ENCODE measurements at places on chromosomes 6 and 20.

DNA sequence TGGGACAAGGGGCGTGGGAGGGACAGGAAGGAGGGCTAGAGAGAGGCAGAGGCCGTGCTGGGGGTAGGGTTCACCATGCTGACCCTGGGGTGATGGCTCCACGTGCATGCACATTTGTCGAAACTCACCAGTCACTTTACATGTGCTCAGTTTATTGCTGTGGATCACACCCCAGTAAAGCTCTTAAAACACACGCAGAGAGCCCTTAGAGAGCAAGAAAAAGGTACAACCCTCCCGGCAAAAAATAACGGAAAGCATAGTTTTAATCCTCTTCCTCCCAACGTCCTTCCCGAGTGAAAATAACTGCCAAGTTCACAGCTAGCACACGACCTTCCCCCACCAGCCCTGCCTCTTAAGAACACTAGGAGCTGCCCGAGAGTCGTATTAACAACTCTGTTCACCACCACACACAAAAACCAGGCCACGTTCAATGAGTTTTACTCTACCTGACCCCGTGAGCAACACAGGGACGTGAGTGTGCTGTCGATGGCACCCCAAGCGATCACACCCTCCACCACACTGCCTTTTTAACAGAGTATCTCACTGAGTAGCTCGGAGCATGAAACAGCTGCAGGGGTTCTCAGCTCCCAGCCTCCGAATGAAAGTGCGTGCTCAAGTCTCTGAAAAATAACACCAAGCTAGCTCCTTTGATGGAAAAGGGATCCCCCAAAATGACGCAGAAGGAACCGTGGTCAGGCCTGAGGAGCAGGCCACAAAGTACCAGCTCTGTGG is 39.7 kb downstream of the TAF4 start:
- DNase-seq: no peak

DNA sequence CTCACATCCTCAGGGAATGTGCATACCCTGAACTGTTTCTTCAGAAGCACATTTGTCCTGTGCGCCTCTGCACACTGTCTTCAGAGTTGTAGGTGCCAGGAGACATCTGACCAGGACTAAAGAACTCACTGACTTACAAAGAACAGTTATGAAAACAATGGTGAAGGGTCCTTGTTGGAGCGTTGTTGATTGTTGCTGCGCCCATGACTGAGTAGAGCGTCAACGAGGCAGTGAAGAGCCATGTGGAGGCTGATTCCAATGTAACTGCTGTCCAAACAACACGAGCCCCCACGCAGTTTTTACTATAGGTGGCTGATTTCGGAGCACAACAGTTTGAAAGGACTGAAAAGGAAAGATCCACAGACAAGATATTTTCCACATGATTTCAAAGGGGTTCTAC is 380.3 kb downstream of the CDH26 start:
- DNase-seq: no peak

- DNase-seq: no peak
Measured at GRCh38 chr6:112482373-112482772, 135.2 kb downstream of the RFPL4B start.

- DNase-seq: no peak
Measured at GRCh38 chr6:44051515-44051914, 75.7 kb downstream of the MRPL14 start.

GRCh38 chr6:118546880-118547218 is 1.2 kb upstream of the PLN start:
- DNase-seq: no peak

DNA sequence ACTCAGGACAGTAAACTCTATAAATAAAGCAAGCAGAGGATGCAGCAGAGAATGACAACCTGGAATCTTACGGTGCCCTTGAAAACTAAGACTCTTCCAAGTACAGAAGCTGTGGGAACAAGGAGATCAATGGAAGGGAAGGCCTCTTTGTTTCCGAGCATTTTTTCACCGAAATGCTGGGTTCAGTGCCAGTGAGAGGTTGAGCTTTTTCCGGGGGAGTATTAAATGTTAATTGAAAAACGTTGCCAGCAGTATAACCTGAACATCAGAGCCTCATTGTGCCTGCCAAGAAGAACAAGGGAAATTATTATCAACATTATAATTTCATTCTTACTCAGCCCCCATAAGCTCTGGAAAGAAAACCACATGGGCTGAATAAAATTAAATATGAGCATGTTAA is 17.5 kb downstream of the OPRM1 start:
- DNase-seq: no peak

GRCh38 chr6:111776236-111777221 is 96.7 kb downstream of the FYN start:
- no peak for DNase-seq

- no peak for DNase-seq
Measured at GRCh38 chr20:48686238-48687116, 141.3 kb downstream of the PREX1 start.

- no peak for DNase-seq
Measured at GRCh38 chr20:47730744-47731143, 54.5 kb downstream of the SULF2 start.

DNA sequence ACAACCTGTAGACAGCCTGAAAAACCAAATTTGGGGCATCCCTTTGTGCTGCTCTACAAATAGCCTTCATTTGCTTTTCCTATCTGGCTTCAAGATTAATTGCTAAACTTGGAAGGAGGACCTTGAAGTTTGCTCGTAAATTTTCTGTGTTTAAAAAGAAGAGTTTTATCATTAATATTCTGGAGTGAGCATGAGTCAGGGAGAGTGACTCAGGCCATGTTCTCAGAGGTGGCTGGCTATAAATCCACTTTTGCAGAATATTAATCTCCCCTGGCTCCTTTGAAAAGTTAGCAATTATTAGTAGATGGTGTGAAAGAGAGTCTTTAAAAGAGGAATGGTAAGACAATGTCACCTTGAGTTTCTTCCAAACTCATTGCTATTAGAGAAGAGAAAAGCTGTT is 91.0 kb downstream of the ANKEF1 start:
- no peak for DNase-seq

DNA sequence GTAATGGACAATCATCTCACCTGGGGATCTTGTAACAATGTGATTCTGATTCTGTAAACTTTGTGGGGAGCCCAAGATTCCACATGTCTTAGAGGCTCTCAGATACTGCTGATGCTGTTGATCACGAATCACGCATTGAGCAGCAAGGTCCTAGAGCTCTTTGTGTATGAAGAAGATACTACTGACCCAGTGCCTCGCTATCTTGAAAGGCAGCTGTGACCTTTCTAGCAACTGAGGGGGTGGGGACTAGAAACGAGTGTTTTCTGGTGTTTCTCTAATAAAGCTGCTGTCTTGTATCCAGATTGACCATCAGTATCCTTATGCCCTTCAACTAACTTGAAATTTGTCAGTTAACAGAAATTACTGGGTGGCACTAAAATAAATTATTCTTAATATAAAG is 142.9 kb downstream of the MTHFD1L start:
- DNase-seq: no peak

- DNase-seq: no peak
Measured at GRCh38 chr20:50415021-50415515, 95.1 kb upstream of the PTPN1 start.

- DNase-seq: no peak
Measured at GRCh38 chr20:63854766-63855362, 6.4 kb upstream of the ABHD16B start.

- no peak for DNase-seq
Measured at GRCh38 chr6:54291738-54292137, 16.5 kb upstream of the TINAG start.

DNA sequence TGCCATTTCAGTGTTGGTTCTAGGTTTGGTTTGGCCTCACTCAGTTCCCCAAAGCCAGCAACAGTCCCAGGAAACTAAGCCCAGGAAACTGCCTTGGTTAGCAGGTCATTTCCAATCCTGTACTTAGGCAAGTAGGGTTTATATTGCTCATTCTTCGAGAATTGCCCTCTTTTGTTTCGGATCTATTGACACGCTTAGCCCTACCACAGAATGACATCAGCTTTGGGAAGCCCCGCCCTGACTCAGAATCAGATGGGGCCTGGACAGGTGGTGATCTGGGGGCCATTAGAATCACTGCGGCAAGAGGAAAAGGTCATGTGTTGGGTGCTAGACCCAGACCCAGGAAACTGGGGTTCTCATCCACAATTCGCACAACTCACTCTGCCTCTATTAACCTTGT is 578.2 kb downstream of the QKI start:
- DNase-seq: no peak

GRCh38 chr6:37209461-37210205 is 39.7 kb downstream of the PIM1 start:
- peak; percentile 25 for DNase-seq

DNA sequence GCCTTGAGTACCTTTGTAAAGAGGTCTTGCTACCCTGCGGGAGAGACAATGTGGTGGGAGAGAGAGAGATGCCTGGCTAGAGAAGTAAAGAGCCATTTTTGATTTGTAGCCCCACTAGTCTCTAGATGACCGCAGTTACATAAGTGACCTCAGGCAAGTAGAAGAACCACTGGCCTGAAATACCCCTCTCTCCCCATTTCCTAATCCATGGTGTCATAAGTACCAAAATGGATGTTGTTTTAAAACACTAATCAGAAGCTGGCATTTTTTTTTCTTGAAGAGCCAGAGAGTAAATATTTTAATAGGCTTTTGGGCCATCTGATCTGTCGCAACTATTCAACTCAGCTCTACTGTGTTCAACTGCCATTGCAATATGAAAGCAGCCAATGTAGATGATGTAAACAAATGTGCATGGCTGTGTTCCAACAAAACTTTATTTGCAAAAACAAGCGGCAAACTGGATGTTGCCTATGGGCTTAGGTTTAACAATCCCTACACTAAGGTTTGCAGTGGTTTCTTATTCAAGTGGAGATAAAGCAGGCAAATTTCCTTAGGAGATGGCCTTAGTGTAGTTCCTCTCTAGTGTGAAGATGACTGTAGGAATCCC is 36.5 kb downstream of the RARS2 start:
- DNase-seq: no peak

DNA sequence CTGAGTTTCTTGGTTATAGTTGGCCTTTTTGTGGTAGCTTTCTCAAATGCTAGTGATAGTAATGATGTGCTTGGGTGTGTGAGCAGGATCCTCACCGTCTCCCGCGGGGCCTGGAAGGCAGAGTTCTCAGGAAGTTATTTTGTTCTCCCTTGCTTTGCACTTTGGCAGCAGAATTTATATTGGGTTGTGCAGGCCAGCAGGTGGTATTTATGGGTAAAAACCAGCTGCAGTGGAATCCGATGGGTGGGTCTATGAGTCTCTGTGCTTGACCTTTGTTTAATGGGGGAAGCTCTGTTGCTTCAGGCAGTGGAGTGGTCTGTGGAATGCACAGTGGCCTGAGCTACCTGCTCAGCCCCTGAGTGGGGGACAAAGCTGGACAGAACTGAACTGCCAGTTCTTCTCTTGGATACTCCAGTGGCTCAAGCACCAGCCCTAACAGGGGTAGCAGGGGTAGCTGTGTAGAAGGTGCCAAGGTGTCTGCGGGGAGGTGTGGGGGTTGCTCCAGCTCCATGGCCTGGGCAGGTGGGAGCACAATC is 27.3 kb downstream of the IGF2R start:
- DNase-seq: no peak

GRCh38 chr6:119303164-119303887 is 46.2 kb downstream of the MAN1A1 start:
- no peak for DNase-seq

DNA sequence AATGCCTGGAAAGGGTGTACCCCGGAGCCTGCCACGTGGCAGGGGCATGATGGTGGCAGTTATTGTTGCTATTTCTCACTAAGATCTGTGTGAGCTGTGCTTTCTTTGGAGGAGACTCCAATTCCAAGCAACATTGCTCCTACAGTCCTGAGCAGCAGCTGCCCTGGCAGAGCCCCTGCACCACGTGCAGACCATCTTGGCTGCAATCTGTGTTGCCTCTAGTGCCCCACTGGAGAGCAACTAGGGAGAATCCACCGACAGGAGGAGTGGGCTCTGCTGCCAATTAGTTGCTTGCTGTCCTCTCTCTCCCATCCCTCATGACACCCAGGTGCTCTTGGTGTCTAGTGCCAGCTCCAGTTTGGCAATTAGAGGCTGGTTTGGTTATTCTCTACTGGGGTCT is 116.0 kb downstream of the PXDC1 start:
- DNase-seq: no peak

- no peak for DNase-seq
Measured at GRCh38 chr6:147508042-147508865, at the start of gene SAMD5. SAMD5 (plus strand) TSS chr6:147508690; CDS start chr6:147508929, 239 bp downstream.

Data from activated T-helper 1 cell treated with Interleukin-2 at 50 U/mL for 16 hours (primary cell).